A673 (cell line): ENCODE measurements at places on chromosomes 6 and 20.

DNA sequence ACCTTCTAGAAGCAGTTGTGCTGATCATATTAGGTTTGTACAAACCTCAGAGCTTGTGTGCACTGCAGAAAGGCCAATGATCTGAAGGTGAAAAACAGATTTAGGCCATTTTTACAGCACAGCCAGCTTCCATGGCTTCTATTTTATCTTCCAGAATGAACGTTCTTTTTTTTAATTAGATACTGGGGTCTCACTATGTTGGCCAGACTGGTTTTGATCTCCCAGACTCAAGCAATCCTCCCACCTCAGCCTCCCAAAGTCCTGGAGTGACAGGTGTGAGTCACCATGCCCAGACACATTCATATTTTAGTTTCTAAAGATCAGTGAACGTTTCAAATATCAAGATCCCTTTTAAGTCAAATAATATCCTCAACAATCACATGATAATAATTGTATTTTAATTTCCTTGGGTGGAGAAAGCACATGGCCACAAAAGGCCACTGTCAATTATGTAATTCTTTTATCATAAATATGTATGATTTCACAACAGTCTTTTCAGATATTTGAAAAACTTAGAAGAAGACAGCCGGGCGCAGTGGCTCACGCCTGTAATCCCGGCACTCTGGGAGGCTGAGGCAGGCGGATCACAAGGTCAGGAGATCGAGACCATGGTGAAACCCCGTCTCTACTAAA lies 326.7 kb upstream of the JARID2 start:
- no peak for DNase-seq

DNA sequence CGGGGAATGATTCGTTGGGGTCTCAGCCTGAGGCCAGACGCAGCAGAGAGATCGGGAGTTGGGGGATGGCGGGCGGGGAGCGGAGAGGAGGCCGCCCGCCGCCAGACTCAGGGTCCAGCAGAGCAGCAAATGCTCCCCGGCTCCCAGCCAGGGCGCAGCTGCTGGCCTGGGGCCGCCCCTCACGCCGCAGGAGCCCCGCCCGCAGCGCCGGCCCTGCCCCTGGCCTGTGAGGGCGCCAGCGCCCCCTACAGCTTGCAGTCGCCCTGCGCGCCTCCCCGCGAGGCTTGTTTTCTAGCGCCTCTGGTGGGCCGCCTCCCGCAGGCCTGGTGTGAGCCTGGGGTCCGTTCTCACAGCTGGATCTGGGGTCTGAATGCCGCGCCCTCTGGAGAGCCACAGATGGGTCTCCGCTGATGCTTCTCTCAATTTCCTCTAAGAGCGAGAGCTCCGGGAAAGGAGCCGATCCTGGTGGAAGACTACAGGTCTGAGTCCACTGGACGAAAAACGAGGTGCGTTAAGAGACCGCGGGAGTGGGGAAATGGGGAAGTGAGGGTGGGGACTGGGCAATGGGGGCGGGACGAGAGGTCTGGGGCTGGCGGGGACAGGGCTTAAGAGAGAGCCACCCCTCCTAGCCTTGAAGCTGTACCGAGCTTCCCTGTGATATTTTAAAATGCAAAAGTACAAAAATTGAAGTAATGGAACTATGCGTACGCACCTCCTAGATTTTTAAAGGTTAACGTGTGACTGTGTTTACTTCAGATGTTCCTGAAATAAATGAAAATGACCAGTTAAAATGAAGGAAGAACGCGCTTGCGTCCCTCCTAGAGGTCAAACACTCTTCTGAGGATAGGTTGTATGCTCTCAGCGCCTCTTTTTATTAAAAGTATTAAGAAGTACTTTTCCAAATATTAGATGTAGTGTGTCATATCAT lies 30.1 kb downstream of the TRIM38 start:
- DNase-seq: peak; percentile 94

GRCh38 chr20:16174311-16174710 lies 398.9 kb downstream of the KIF16B start:
- DNase-seq: no peak

- no peak for DNase-seq
These were observed 50.5 kb upstream of the SSTR4 start for GRCh38 chr20:22984606-22985005.

DNA sequence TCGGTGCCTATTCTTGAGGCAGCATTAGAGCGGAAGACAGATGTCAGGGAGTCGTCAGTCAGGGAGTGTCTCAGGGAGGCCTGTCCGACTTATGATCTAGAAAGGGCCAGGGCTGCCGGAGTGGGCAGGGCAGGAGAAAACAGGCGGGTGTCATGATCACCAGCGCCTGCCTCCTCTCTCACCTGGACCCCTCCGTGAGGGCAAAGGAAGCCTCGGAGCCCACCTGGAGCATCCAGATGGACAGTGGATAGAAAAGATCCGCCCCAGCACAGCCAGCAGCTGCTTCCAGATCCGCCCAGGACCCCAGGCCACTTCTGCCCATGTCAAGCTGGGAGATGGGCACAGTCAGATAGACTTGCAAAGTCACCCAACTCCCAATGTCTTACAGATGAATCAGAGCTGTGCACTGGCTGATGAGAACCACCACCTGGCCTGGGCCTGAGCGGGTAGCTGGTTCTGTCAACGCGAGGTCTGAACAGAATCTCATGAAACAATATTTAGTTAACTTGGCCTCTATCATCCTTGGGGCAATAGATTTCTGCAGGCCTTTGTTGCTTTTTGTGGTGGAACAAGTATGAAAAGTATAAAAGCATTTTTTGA lies 22.2 kb downstream of the PSMG4 start:
- no peak for DNase-seq

- no peak for DNase-seq
These were observed 699.0 kb downstream of the PHF3 start for GRCh38 chr6:64334636-64335035.

DNA sequence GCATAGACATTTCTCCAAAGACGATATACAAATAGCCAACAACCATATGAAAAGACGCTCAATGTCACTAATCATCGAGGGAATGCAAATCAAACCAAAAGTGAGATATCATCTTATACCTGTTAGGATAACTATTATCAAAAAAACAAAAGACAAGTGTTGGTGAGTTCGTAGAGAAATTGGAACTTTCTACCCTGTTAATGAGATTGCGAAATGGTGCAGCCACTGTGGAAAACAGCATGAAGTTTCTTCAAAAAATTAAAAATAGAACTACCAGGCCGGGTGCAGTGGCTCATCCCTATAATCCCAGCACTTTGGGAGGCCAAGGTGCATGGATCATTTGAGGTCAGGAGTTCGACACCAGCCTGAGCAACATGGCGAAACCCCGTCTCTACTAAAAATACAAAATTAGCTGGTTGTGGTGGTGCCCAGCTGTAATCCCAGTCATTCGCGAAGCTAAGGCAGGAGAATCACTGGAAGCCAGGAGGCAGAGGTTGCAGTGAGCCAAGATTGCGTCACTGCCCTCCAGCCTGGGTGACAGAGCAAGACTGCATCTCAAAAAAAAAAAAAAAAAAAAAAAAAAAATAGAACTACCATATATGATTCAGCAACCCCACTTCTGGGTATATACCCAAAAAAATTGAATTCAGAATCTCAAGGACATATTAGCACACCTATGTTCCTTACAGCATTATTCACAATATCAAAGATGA lies 170.0 kb upstream of the ZNF184 start:
- no peak for DNase-seq

DNA sequence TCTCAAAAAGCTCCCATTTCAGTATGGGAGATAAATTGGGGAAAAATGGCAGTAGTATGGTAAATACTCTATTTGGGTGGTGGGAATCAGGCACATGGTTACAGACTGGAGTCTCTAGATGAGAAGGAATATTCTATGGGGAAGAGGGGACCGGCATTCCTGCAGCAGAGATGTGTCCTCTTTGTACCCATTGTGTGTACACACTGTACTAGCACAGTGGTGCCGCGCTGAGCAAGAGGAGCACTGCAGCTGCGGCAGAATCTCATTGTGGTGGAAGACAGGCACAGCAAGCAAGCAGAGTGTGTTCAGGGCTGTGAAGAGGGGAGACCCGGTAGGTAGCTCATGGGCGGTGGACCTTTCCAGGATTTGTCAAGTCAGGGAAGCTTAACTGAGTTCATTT lies 13.0 kb downstream of the AFDN start:
- peak; percentile 55 for DNase-seq

GRCh38 chr20:4929686-4930397 lies 71.5 kb downstream of the SLC23A2 start:
- no peak for DNase-seq

DNA sequence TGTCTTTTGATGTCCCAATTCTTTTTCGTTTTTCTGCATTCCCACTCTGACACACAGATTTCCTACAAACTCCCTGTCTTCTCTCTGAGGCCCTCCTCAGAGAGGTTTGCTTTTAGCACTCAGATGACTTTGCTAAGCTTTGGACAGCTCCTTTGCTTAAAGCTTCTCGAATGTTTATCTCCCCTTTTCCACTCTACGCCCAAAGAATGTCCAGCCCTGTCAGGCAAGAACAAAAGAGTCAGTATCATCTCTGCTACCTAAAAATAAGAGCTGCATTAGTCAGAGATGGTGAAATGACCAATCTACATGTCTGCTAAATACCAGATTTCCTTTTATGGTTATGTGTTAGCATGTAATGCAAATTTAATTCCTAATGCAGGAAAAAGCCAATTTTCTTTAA lies 56.8 kb downstream of the PREP start:
- peak; percentile 54 for DNase-seq

DNA sequence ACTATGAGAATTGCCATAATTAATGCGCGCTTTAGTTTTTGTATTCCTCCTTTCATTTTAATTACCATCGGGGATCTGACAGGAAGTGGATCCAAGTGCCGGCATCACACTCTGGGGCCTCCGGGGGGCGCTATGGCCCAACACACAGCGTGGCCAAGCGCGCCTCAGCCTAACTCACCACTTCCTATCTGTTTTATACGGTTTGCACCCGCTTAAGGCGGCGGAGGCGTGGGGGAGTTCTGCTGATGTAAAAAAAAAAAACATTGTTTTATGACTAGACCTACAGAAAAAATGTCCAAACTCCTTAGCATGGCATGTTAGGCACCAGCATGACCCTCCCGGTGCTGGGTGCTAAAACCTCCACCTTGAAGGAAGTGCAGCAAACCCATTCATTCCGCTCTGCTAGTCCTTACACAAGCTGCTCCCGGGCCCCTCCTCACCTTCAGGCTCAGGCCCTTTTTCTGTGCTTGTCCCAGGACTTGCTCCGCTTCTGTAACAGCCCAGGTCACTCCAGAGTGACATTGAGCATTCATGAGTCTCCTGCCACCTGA lies 4.5 kb upstream of the EBF4 start:
- peak; percentile 79 for DNase-seq

GRCh38 chr20:46215913-46216707 lies 92.2 kb downstream of the CDH22 start:
- peak; percentile 72 for DNase-seq

- peak; percentile 51 for DNase-seq
These were observed 28.6 kb upstream of the CDKN1A start for GRCh38 chr6:36649701-36650484.

- peak; percentile 39 for DNase-seq
These were observed 2.2 kb downstream of the SMPDL3A start for GRCh38 chr6:122791310-122791679.

- DNase-seq: no peak
These were observed 106.5 kb downstream of the LY86 start for GRCh38 chr6:6694825-6695624.

- no peak for DNase-seq
These were observed 147.6 kb upstream of the TAB2 start for GRCh38 chr6:149169761-149170511.

DNA sequence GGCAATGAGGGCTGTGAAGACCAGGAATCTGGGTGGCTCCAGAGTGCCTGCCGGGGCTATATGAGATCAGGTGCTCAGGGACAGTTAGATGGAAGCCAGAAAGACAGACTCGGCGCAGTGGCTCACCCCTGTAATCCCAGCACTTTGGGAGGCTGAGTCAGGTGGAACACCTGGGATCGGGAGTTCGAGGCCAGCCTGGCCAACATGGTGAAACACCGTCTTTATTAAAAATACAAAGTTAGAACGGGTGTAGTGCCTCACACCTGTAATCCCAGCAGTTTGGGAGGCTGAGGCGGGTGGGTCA lies 43.4 kb downstream of the BCAS4 start:
- no peak for DNase-seq

DNA sequence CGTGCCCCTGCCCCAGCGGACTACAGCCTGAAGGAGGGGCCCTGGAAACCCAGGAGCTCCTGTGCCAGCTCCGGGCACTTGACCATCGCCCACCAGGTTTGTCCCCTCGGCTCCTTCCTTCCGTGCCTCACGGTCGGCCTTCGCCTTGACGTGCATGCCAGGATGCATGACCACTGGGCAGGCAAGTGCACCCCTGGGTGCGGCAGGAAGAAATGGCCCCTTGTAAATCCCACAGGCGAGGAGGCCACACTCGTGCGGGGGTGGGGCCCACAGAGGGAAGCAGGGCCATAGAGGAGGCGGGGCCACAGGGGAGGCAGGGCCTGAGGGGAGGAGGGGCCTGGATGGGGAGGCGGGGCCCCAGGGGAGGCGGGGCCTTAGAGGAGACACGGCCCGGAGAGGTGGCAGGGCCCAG lies 81.7 kb downstream of the YTHDF1 start:
- peak; percentile 19 for DNase-seq

- DNase-seq: no peak
These were observed 358.5 kb downstream of the ZFAND3 start for GRCh38 chr6:38177882-38178583.

DNA sequence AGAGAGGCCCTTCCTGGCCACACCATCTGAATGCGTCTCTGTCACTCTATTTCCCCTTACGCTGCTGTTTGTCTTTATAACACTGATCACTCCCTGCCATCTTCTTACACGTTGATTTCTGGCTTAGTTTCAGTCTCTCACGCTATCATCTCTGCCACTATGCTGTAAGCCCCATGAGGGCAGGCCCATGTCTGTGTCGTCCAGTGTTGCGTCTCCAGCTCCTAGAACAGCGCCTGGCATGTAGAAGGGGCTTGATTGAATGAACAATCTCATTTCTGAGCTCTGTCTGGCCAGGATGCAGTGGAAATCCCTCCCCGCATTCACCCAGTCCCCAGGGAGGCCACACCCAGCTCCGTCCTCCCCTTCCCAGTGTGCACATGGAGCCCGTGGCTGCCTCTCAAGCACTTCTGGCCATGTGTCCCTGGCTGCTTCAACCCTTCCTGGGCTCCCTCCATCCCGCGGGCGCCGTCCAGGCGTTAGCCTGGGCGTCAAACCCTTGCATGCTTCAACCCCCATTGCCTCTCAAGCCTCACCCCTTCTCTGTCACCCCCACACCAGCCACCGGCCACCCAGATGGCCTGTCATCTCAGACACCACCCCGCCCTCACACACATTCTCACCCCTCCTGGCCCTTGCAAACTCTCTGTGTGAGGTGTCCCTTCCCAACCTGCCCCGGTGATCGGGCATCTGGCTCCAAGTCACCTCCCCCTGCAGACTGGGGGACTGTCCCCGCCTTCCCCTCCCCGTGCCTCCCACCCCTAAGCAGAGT lies 71.1 kb downstream of the SRC start:
- no peak for DNase-seq

DNA sequence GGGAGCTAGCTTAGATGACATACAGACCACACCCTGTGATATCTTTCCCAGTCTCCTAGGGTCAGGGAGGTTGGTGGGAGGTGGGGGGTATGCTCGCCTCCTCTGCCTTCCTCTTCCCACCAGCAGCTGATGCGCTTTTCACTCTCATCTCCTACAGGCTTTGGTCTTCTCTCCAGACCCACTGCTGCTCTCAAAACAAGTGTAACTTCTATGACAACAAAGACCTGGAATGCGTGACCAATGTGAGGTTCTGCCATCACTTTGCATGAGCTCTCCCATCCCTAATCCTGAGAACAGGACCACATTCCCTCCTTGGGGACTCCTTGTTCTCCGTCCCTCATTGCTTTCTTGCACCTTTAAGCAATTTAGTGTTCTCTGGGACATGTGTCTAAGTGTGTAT lies 2.7 kb downstream of the CTSA start:
- DNase-seq: peak; percentile 36

- no peak for DNase-seq
These were observed 32.1 kb downstream of the PREX1 start for GRCh38 chr20:48795732-48796131.
